ENCODE measurements at places on chromosomes 6 and 20.

- DNase-seq = no peak
Observed at GRCh38 chr6:3297006-3297405, 38.3 kb downstream of the PSMG4 start.

- DNase-seq = no peak
Observed at GRCh38 chr6:48449002-48449401, 338.0 kb upstream of the PTCHD4 start.

DNA sequence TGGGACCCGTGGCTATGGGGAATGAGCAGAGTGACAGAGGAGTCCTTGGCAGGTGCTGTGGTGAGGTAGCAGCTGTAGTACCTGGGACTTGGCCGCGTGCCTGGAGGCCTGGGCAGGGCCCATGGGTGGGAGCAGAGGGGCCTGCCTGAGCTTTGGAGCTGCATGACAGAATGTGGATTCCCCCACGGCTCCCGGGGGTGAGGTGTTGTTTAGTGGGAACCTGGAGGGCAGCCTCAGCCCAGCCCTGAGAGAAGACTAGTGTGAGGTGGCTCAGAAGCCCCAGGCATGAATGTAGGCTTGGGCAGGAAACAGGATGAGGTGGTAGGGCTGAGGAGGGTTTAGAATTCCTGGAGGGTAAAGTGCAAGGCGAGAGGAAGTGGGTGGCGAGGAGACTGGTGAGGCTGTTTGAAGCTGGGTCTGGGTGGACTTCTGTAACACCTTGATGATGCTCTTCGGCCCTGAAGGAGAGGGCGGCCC is 86.5 kb upstream of the SCP2D1 start:
- no peak for DNase-seq

DNA sequence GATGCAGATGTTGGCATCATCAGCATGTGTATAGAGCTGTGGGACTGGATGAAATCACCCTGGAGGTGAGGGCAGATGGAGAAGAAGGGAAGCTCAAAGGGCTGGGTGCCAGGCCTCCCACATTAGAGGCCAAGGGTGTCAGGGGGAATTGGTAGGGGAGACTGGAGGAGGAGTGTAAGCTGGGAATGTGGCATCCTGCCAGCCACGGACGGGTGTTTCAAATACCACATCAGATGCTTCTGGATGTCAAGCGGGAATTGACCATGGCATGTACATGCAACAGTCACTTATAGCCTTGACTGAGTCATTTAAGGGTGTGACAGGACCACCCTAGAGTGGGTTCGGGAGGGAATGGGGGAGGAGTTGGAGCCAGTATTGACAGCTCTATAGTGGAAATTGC is 9.6 kb downstream of the ERGIC3 start:
- DNase-seq = no peak

DNA sequence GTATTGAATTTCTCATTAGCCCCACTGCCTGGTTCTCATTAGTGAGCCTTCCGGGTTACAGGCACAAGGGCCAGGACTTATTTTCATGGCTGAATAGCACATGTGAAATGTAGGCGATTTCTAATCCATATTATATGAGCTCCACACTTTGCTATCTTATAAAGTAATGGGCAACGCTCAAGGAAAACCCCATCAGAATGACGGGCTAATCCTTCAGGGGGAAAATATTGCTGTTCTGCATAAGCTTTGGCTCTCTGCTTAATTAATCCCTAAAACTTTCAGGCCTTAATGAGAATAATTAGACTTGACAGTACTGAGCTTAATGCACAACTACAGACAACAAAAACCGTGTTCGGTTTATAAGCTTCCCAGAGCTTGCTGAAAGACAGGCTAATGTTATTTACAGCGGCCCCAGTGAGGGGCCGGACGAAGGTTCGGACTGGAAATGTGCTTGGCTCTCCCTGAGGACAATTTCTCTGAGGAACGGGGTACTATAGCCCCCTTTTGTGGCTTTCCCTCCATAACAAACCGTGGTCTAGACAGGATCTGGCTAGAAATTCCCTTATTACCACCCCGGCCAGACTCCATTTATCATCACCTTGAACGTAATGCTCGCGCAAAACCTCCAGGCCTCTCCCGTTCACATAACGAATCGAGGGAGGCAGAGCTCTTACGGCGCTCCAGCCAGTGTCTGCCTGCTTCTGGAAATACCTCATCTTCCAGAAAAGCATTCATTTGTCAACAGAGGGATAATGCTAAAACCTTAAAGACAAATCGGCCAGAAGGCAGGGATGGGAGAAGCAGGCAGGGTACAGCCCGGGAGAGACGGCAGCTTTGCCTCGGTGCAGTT is 164.5 kb downstream of the CD83 start:
- no peak for DNase-seq

- DNase-seq = no peak
Observed at GRCh38 chr6:139612135-139612465, 237.7 kb upstream of the CITED2 start.

DNA sequence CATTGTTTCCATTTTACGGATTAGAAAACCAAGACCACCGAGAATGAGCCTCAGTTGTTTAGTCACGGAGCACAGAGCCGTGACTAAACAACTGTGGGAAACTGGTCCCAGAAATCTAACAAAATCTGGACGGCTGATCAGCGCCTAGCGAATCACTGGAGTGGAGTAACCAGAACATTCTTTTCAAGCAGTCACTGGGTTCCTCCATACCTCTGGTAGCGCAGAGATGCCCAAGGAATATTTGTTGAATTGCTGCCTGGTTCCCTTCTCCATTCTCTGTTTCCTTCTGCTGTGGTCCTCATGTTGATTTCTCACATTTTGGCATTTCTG is 62.0 kb downstream of the GPX5 start:
- no peak for DNase-seq

GRCh38 chr20:58889334-58889760 is 36.8 kb downstream of the GNAS start:
- no peak for DNase-seq

GRCh38 chr6:159701413-159701999 is 8.5 kb upstream of the SOD2 start:
- no peak for DNase-seq

DNA sequence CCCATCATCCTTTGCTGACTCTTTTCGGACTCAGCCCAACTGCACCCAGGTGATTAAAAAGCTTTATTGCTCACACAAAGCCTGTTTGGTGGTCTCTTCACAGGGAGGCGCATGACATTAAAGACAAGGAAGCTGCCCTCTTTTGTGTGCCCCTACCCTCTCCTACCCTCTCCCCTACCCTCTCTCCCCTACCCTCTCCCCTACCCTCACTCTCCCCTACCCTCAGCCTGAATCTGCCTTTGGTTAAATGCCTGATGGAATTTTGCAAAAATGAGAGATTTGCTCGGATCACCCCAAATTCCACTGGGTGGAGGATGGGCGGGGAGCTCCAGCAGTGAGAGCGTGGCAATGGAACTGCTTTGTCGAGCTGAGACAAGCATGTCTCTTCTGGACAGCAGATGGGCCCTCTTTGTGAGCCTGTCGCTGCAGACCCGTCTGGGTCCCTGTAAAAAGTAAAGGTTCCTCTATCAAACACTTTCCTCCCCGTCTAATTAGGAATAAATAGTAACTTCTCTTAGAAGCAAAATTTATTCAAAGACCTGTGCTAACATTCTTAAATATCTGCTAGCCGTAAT is 76.4 kb upstream of the MLN start:
- DNase-seq = no peak

GRCh38 chr20:20687319-20687718 is 25.1 kb downstream of the RALGAPA2 start:
- no peak for DNase-seq

DNA sequence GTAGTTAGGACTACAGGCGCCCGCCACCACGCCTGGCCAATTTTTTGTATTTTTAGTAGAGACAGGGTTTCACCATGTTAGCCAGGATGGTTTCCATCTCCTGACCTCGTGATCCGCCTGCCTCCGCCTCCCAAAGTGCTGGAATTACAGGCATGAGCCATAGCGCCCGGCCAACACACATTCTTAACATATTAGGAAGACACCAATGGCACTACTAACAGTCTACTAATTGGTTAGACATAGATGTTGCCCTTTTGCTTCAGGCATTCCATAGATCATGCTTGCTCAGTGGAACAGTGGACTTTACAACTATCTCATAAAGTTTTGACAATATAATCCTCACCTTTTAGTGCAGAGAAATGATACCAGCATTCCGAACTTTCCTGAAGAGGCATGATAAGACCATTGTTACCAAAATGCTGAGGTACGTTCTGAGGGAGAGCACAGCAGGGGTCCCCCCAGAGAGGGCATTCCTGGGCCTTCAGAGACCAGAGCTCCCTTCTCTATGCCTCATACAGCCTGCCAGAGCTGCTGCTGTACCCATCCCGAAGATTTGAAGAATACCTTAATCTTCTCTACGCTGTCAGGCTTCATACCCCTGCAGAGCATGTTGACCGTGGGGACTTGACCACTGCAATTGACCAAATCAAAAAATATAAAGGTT is 89.4 kb downstream of the ECT2L start:
- DNase-seq = no peak
